Retinal pigment epithelial cell (primary cell): ENCODE measurements at places on chromosomes 12 and 14.

DNA sequence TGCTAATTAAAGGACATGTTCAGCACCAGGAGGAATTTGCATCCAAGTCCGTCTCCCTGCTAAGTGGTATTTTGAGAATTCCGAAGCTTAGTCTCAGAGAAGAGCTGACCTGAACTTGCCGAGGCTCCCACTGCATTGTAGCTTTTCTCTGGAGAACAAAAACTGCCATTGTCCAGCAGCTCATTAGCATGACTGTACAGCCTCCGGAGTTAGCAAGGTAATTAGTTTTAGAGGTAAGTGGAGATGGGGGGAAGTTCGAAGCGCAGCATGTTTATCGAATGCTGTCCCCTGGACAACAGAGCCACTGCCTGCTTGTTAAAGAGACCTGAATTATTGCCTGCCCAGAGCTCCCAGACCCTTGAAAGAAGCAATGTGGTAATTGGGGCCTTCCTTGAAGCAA is 160.3 kb upstream of the PELI2 start:
- peak; percentile 94 for DNase-seq

DNA sequence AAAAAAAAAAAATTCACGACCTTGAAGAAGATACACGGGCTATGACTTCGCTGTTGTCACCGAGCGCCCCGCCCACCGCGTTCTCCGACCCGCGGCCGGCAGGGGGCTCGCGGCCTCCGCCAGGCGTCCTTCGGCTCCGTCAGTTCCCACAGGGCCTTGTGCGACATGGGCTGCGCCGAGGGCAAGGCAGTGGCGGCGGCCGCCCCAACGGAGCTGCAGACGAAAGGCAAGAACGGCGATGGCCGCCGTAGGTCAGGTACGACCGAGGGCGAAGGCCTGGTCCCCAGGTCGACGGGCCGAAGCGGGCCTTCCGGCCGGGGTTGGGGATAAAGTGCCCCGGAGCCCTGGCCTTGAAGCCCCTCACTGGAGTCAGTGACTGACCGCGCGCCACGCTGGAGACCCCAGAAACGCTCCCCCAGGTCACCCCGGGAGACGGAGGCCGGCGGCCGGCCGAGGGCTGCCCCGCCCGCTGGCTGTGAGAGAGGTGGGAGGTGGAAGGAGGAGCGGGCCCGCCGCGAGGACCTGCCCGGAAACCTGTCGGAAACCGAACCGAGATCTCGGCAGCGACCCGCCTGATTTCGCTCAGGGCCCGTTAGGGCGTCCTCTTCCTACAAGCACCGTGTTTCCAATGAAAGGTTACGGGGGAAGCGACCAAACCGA is at the start of gene TXNRD1:
Gene TXNRD1 (plus strand): TSS at position 142 of the 660 bp plus-strand sequence. CDS start 24 bp downstream, at position 166.
- DNase-seq = peak; percentile 30

- DNase-seq = no peak
These were observed 792 bp upstream of the SLC38A1 start for GRCh38 chr12:46269429-46270241.

DNA sequence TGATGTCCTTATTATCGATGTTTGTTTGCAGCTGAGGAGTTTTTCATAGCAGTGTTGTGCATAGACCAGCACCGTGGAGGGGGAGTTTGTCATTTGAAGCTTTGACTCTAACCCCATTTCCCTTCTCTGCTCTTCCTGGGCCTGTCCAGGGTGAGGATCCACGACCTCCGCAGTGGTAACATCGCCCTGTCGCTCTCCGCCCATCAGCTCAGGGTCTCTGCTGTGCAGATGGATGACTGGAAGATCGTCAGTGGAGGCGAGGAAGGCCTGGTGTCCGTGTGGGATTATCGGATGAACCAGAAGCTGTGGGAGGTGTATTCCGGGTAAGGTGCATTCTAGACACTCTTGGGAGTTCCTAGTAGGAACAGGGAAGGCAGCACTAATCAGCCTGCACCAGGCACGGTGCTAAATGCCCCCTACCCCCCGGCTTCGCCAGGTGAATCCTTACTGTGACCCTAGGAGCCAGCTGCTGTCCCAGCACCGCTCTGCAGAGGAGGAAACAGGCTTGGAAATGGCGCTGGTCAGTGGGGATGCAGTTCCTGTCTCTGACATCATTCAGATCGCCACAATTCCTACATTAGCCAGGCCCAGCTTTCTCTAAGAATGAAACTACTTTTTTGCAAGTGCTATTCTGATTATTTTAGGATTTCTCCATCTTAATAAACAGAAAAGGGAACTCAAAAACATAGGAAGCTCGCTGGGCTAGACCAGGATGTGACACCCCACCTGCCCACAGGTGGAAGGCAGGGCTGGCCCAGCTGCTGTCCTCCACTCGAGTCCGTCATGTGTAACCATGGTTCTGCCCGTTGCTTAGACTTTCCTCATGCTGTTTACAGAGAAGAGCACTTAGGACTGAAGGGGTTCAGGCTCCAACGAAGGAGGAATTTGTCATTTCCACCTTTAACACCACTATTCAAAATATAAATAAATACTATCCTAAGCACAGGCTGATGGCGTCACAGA is 74.9 kb downstream of the TESC start:
- DNase-seq = no peak

GRCh38 chr14:22174412-22175277 is 414.4 kb downstream of the DAD1 start:
- no peak for DNase-seq
